ENCODE measurements at places on chromosomes 11 and 22. TPM values are rescaled to one million over a fixed set of nuclear protein-coding genes. Genes with fewer than 3 reads are reported as not detected.
A peak's percentile ranks its signal among the peaks of the same experiment; 100 is the strongest.

GRCh38 chr11:128375961-128376360, 211.4 kb downstream of the ETS1 start:
- H3K36me3 ChIP-seq: no peaks in the 10 kb centered on the region
- no peaks in the 10 kb centered on the region for H3K4me1 ChIP-seq
- H3K27ac ChIP-seq: no peak overlapping the region

The OR8G1 gene
- polyA plus RNA-seq: not detected

The A4GALT gene
- 0.04 TPM for polyA plus RNA-seq

- no peak for DNase-seq
- H3K36me3 ChIP-seq: no peaks in the 10 kb centered on the region
- no peak overlapping the region for H3K4me3 ChIP-seq
- H3K27me3 ChIP-seq: peaks cover 13% of the 10 kb centered on the region
- no peak overlapping the region for H3K27ac ChIP-seq
These were observed 3.8 kb downstream of the HEPN1 start for GRCh38 chr11:124922831-124923230.

GRCh38 chr11:59295435-59295834, 63.3 kb upstream of the OR5AN1 start:
- H3K27me3 ChIP-seq: no peaks in the 10 kb centered on the region
- no peaks in the 10 kb centered on the region for H3K36me3 ChIP-seq
- no peak overlapping the region for H3K27ac ChIP-seq

GRCh38 chr11:72705442-72706365, 31.5 kb upstream of the PDE2A start:
- no peak for DNase-seq
- H3K4me3 ChIP-seq: no peak overlapping the region
- no peaks in the 10 kb centered on the region for H3K27me3 ChIP-seq

- H3K27ac ChIP-seq: no peak overlapping the region
- no peaks in the 10 kb centered on the region for H3K4me1 ChIP-seq
- no peak for DNase-seq
- peaks cover 2% of the 10 kb centered on the region for H3K27me3 ChIP-seq
- H3K4me3 ChIP-seq: no peak overlapping the region
- H3K36me3 ChIP-seq: no peaks in the 10 kb centered on the region
These were observed 43.0 kb downstream of the P4HA3 start for GRCh38 chr11:74268456-74268855.

- H3K27me3 ChIP-seq: no peaks in the 10 kb centered on the region
- H3K4me1 ChIP-seq: no peaks in the 10 kb centered on the region
- no peak overlapping the region for H3K4me3 ChIP-seq
- no peak overlapping the region for H3K27ac ChIP-seq
These were observed 557.9 kb upstream of the CADM1 start for GRCh38 chr11:116062129-116062489.

GRCh38 chr22:22425356-22425755, 83.2 kb downstream of the ZNF280B start:
- H3K36me3 ChIP-seq: no peaks in the 10 kb centered on the region
- H3K4me3 ChIP-seq: no peak overlapping the region
- H3K27me3 ChIP-seq: peaks cover 6% of the 10 kb centered on the region

- H3K27me3 ChIP-seq: no peaks in the 10 kb centered on the region
- H3K4me3 ChIP-seq: peak within 1 kb of the TSS; percentile 75
- DNase-seq: peak; percentile 78
These were observed at the start of gene SLC25A1 for GRCh38 chr22:19178657-19179496. Gene SLC25A1, minus strand, starts transcription at chr22:19178736. Its CDS starts 63 bp downstream, at chr22:19178673.

GRCh38 chr11:113926273-113927197, 21.9 kb downstream of the HTR3B start:
- peaks cover 8% of the 10 kb centered on the region for H3K4me1 ChIP-seq
- DNase-seq: no peak
- no peaks in the 10 kb centered on the region for H3K36me3 ChIP-seq
- H3K27ac ChIP-seq: no peak overlapping the region
- H3K27me3 ChIP-seq: no peaks in the 10 kb centered on the region

The SCGB1A1 gene
- not detected for polyA plus RNA-seq

- H3K27ac ChIP-seq: no peak overlapping the region
- no peaks in the 10 kb centered on the region for H3K27me3 ChIP-seq
- DNase-seq: no peak
These were observed 76.8 kb upstream of the BIRC3 start for GRCh38 chr11:102240502-102240901.

The VPREB1 gene
- not detected for polyA plus RNA-seq

The MRGPRX3 gene
- not detected for polyA plus RNA-seq

DNA sequence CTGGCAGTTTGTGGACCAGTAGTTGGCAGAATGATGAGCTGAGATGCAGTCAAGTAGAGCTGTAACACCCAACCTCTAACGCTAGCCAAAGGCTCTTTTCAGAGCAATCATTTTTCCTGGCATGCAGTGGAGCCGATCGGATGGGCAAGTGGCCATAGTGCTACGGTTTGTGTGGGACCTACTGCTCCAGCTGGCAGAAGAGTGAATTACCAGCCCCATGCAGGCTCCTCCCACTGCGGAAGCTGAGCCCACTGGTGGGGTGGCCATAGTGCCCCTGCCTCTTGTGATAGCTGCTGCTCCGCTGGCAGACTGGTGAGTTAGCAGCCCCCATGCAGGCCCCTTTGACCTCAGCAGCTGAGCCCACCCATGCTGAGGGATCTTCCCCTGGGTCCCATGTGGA, 27.0 kb upstream of the SC5D start:
- H3K36me3 ChIP-seq: no peaks in the 10 kb centered on the region
- no peaks in the 10 kb centered on the region for H3K4me1 ChIP-seq
- H3K27ac ChIP-seq: no peak overlapping the region
- DNase-seq: no peak
- H3K4me3 ChIP-seq: no peak overlapping the region

The OR5P2 gene
- not detected for polyA plus RNA-seq

The ART1 gene
- polyA plus RNA-seq: not detected

DNA sequence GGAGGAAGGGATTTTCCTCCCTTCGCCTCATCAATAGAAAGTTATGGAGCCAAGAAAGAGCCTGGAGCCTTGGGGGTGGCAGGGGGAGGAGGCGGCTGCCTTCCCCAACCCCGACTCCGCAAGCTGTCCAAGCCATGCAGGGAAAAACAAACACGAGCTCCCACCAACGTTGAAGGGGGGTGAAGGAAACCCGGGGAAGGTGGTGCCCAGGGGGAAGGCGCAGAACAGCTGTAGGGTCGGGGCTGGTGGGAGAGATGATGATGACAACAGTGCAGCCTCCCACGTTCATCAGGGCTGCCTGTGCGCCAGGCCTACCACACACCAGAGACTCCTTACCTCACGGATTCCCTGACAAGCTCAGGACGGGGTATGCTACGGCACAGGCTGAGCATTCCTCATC, 73.5 kb downstream of the SCUBE1 start:
- no peaks in the 10 kb centered on the region for H3K36me3 ChIP-seq
- no peak for DNase-seq
- H3K27ac ChIP-seq: no peak overlapping the region
- H3K4me3 ChIP-seq: no peak overlapping the region
- H3K27me3 ChIP-seq: no peaks in the 10 kb centered on the region

DNA sequence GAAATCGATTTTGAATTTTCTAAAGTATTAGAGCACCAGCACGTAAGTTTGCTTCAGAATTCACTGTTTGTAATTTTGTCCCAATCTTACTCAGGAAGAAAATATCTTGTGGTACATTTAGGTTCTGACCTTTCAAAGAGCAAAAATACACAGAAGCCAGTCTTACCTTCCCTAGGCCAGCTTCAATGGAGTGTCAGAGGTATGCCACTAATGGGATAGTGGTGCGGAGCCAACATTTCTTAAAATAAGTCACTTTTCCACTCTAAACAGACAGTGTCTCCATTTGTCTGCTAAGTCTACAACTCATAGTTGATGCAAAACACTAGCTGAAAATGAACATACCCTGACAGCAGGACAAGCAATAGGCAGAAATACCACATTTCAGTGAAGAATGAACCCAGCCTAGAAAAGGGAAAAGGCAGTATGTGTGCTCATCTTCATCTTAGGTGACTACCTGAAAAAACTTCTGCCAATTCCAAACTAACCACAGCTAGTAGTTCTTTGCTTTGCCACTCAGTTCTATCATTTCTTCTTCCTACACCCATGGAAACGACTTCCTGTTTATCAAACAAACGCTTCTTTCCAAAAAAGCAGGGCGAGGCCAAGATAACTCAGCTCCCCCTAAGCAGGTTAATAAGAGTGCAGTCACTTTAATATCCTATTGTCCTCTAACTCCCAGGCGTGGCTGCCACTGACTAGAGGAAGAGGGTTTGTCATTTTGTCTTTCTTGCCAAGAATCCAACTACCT, 94.0 kb upstream of the APOA1 start:
- no peaks in the 10 kb centered on the region for H3K27me3 ChIP-seq
- peaks cover 21% of the 10 kb centered on the region for H3K36me3 ChIP-seq
- H3K4me1 ChIP-seq: peaks cover 52% of the 10 kb centered on the region

The GLYAT gene
- not detected for polyA plus RNA-seq
